ENCODE measurements at places on chromosomes 7 and 10. TPM values are rescaled to one million over a fixed set of nuclear protein-coding genes. Genes with fewer than 3 reads are reported as not detected.

GIMAP4 gene
- total RNA-seq, result 12.3 TPM

KMT2C gene
- total RNA-seq, result 70.0 TPM

- DNase-seq, result no peak
These were observed 55.9 kb downstream of the RNLS start for GRCh38 chr10:88527245-88527644.

- DNase-seq, result no peak
These were observed 20.8 kb upstream of the ERVW-1 start for GRCh38 chr7:92498557-92498956.

DNA sequence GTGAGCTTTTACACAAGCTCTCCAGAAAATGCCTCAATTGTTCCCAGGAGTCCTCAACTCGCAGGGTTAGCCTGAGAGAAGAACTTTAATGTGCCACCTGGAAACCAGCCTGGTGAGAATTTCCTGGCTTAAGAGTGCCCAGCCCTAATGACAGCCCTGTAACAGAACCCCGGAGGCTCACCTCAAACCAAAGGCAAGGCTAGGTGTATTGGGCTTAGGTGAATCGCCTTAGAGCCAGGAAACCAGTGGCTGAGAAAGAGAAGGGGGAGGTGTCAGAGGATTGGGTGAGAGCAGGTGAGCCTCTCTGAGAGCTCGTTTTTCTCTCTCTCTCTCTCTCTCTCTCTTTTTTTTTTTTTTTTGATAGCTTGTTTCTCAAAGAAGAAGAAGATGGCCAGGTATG lies 7.3 kb downstream of the OCM2 start:
- DNase-seq, result no peak

NXPH1 gene
- total RNA-seq, result not detected

DNA sequence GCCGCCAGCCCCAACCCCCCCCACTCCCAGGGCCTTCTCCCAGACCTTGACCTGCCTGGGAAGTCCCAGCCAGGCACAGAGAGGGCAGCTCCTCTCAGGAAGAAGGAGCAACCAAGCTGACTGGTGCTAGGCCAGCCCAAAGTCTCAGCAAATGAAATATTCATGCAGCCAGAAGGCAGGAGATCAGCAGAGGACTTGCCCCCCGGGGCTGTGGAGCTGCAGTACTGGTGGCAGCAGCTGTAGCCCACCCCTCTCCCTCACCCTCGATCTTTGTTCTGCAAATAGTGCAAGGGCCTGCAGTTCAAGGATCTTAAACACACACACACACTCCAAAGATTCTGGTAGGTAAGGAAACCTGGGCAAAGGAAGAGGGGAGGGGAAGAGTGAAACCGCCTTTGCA lies 3.5 kb upstream of the SRRM3 start:
- no peak for DNase-seq

GRCh38 chr10:94409021-94409657 lies 6.8 kb downstream of the TBC1D12 start:
- no peak for DNase-seq

DNA sequence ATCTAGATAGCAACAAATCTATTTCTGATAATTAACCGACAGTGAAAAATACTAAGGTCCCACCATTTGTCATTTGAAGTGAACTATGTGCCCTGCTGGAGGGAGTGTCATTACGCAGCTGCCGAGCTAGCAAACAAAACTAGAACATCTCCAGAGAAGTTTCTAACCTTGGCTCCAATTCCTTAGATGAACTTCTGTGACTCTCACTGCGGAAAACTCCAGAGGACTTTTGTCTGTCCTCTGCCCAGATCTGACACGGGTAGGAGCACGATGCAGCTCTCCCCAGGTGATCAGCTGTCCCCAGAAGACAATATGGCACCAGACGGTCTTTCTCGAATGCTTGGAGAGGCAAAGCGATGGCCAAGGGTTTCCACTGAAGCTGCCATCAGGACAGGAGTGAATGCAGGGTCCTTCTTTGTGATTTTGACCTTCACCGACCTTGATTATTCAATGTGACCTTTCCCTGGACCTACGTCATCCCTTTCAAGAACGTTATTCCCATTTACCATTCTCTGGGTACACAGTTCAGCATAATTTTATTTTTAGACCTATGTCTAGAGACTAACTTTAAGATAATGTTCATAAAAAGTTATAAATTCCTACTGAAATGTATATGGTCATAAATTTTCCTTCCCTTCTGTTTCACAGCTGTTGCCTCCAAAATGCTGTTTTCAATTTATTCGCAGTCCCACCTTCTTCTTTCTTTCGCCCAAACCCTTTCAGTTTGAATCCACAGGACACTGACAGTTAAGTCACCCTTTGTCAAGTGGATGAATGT lies 116.7 kb upstream of the C7orf33 start:
- no peak for DNase-seq

GRCh38 chr7:142784716-142785115 lies 13.9 kb downstream of the PRSS2 start:
- DNase-seq, result no peak
